Fibroblast of skin of right biceps (primary cell): ENCODE measurements at places on chromosomes 13 and 19.
A peak's percentile ranks its signal among the peaks of the same experiment; 100 is the strongest.

- DNase-seq: no peak
Observed at GRCh38 chr19:58118979-58119733, 21.1 kb upstream of the ZSCAN18 start.

DNA sequence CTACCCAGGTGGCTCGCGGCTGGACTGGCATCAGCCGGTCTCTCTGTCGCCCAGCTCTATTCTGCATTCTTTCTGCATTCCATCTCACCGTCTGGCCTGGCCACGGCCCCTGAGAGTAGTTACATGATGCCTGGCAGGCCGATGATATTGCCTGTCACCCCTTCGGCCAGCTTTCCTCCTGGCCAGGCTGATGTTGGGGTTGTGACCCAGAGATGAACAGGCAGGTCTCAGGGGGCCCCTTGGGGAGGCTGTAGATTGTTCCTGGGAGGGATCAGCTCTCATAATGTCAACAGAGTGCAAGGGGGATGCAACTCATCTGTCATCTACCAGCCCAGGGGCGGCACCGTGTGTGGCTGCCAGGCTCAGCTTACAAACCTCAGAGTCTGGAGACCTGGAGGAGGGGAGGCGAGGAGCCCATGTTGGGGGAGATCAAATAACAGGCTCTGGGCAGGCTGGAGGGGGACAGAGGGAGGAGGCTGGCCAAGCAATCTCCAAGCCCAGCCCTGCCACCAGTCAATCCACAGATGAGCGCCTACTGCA is 13.6 kb upstream of the FBXO17 start:
- DNase-seq: peak; percentile 49

DNA sequence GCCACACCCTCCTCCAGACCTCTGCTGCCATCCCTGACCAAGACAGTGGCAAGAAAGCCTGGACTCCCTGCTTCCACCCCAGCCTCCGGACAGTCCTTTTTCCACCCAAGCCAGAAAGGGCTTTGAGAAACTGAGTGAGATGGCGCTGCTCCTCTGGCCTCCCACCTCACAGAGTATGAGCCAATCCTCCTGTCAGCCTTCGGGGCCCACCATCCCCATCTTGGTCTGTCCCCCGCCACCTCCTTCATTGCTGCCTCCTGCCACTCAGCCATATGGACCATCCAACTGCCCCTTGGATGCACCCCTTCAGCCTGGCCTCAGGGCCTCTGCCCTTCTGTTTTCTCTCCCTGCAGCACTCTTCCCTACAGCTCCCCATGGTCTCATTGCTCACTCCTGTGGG is 125.7 kb downstream of the CRYL1 start:
- DNase-seq: no peak

- no peak for DNase-seq
Observed at GRCh38 chr19:56683116-56683515, 11.6 kb upstream of the ZNF835 start.

- peak; percentile 63 for DNase-seq
Observed at GRCh38 chr19:18156841-18157464, 4.0 kb downstream of the PIK3R2 start.

GRCh38 chr13:100363874-100364273 is 224.7 kb downstream of the GGACT start:
- peak; percentile 44 for DNase-seq

GRCh38 chr13:66915596-66916185 is 314.4 kb downstream of the PCDH9 start:
- peak; percentile 40 for DNase-seq

DNA sequence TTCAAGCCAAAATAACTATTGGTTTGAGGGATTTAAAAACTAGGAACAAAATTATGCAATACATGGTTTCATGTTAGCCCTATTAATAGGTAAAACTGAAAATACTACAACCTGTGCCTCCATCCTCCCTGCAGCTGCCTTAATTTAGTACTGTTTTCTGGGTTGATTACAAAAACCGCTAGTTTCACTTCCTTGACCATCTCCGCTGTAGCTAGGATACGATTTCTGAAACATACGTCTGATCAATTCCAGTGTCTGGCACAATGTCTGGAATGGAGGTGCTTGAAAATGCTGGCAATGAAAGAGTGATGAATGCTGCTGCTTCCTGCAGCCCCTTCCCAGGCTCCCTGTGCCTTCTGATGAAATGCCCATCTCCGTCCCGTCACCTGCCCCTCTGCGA is 273.5 kb downstream of the SHISA2 start:
- no peak for DNase-seq

DNA sequence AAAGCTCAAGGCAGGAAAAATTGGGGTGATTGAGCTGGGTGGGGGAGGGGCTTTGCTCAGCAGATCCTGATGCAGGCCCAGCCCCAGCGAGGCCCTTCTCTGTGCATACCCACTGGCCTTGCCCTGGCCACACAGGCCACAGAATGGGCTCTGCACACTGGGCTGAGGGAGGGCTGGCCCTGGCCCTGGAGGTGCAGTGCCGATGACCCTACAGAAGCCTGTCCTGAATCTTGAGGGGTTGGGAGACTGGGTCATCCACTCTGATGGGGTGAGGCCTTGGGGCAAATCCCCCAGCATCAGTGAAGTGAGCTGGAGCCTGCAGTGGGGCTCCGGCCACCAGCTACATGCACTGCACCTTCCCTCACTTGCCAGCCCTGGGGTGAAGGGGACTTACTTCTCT is 153.1 kb downstream of the URI1 start:
- DNase-seq: no peak

DNA sequence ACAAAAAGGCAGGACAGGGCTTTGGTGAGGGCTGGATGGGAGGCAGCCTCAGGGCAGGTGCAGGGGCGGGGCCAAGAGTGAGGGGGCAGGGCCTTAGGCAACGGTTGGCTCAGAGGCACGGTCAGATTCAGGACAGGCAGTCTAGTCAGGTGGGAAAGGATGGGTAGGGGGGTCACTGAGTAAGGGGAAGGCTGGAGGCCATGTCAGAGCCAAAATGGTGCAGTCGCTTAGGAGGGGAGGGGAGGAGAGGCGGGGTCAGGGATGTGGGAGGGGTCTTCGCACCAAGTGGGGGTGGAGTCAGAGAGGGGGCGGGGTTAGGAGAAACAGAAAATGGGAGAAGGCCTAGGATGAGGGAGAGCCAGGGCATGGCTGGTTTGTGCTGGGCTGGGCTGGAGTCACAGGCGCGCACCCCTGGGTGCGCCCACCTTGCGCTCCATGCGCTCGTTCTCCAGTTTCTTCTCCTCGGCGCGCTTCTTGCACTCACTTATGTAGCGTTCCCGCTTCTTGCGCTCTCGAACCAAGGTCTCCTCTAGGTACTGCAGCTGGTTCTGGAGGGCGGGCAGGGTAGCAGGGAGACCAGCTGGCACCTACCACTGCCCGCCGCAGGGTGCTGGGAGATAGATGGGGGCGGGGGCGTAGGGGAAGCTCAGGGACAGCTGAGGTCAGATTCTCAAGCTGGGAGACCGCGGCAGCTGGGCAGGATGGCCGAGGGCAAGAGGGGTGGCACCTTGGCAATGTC is 6.8 kb upstream of the RGL3 start:
- DNase-seq: no peak

GRCh38 chr13:114032126-114032799 is 58.4 kb upstream of the C13orf46 start:
- peak; percentile 60 for DNase-seq

DNA sequence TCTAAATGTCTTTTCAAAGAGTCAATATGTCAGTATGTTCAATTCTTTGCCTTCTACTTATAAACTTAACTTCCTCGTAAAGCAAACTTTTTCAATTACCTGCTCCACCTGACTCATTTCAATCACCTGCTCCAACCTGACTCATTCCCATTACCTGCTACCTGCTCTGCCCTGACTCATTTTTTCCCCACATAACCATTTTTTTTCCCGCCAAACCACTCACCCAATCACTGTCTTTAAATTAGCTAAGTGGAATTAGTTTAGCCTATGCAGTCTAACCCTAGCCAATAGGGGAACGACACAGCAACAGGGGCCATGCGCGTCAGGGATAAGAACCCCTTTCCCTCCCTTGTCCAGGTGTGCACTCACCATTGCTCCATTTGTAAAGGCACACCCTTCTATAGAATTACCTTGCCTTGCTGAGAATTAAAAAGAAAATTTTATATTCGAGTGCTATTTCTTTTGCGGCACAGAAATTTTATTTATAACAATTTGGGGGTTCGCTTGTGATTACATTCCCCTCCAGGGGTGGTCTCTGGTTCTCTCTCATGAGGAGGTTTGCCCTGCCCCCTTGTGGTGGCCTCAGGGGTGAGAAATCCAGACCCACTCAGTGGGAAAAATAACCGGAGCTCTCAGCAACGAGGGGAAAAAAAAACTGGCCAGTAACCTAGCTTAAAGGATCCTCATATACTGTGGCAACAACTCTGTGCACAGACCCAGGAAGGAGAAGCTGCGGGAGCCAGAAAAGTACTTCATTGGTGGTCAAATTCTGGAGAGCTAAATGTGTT is 193.1 kb downstream of the ZNF486 start:
- no peak for DNase-seq

DNA sequence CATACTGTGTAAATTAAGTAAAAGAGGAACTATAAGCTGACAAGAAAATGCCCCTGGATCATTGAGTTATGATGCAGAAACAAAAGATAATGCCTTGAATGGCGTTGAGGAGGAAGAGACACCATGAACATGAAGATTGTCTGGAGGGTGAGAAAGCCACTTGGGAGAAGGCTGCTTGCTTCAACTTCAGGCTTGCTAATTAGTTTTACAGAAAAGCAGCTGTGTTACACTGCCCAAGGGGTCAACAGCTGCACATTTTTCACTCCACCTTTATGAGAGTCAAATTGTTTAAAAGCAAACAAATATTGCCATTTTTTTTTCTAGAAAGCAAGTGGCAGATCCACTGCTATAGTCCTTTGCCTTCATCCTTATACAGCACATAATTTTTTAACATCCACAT is 35.5 kb upstream of the KLF12 start:
- no peak for DNase-seq

- DNase-seq: no peak
Observed at GRCh38 chr13:38830442-38831045, 143.7 kb downstream of the FREM2 start.

- DNase-seq: no peak
Observed at GRCh38 chr13:111399776-111400538, 79.5 kb downstream of the TEX29 start.

GRCh38 chr19:34589730-34590129 is 87.2 kb downstream of the SCGB2B2 start:
- DNase-seq: no peak

- DNase-seq: no peak
Observed at GRCh38 chr13:25927932-25928331, 123.9 kb downstream of the SHISA2 start.

- no peak for DNase-seq
Observed at GRCh38 chr13:27321468-27322431, 51.1 kb downstream of the RASL11A start.

- peak; percentile 22 for DNase-seq
Observed at GRCh38 chr13:68304286-68304893, 1074.3 kb upstream of the PCDH9 start.

GRCh38 chr19:18294467-18294864 is 13.0 kb upstream of the JUND start:
- DNase-seq: peak; percentile 43

DNA sequence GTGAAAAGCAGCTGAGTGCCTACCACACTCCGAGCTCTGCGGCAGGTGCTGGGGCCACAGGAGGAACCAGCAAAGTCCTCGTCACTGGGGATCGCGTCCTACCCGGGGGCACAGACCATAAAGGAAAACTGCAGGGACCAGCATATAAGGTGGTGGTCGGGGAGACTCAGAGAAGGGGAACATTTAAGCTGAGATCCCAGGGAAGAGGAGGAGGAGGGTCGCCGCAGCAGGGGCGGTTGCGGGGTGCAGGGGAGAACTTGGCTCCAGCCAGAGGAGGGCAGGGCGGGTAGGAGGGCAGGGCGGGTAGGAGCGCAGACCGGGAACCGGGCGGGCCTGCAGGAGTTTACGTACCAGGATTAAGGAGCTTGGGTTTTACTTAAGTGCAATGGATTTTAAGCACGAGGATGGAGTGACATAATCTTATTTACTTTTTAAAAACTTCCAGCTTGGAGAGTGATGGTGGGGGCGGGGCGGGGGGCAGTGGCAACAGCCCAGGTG is 956 bp upstream of the KLK4 start:
- DNase-seq: no peak

DNA sequence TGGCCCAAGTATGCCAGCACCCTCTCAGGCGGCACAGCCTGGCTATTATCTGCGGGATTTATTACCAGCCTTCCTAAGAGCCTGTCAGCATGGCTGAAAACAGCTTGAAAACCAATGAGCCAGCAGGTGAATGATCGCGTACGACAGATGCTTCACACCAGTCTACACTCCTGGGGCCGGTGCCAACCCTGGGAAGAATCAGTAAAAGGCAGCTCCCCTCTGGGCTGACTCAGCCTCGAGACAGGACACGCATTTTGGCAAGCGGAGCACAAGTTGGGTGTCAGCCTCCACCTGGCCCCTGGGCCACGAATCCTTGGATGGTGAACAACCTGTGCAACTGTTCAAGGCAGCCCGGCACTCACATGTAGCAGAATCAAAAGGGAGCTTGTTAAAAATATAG is 15.6 kb downstream of the EMP3 start:
- peak; percentile 39 for DNase-seq

- no peak for DNase-seq
Observed at GRCh38 chr13:99500839-99501183, 461 bp upstream of the TM9SF2 start.

GRCh38 chr13:52896827-52897659 is 48.6 kb upstream of the PCDH8 start:
- peak; percentile 3 for DNase-seq

DNA sequence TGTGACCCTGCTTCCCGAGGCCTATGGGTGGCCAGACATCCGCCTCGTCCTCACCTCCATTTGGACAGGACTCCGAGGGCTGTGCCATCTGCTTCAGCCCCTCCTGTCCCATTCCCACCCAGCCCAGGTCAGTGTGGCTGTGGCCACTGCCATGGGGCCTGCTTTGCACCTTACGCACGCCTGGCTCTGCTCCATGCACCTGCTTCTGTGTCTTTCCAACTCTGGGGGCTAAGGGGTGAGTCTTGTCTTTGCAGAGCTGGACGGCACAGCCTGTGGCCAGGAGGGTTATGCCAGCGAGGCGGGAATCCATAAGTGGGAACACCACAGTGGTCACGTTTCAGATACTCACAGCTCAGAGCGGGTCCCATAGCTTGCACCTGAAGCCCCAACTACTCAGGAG is 5.2 kb upstream of the ZNF554 start:
- DNase-seq: no peak

DNA sequence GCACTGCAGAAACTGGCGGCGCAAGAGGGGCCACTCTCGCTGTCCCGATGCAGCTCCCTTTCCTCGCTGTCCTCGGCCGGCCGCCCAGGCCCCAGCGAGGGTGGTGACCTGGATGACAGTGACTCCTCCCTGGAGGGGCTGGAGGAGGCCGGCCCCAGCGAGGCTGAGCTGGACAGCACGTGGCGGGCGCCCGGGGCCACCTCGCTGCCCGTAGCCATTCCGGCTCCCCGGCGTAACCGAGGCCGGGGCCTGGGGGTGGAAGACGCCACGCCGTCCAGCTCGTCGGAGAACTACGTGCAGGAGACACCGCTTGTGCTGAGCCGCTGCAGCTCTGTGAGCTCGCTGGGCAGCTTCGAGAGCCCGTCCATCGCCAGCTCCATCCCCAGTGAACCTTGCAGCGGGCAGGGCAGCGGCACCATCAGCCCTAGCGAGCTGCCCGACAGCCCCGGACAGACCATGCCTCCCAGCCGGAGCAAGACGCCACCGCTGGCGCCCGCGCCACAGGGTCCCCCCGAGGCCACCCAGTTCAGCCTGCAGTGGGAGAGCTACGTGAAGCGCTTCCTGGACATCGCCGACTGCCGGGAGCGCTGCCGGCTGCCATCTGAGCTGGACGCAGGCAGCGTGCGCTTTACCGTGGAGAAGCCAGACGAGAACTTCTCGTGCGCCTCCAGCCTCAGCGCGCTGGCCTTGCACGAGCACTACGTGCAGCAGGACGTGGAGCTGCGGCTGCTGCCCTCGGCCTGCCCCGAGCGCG is 12.4 kb downstream of the C19orf25 start:
- DNase-seq: no peak

GRCh38 chr13:95530178-95530577 is 22.3 kb upstream of the CLDN10 start:
- no peak for DNase-seq
